ENCODE measurements at places on chromosomes 2 and 18. TPM values are rescaled to one million over a fixed set of nuclear protein-coding genes. Genes with fewer than 3 reads are reported as not detected.

DNA sequence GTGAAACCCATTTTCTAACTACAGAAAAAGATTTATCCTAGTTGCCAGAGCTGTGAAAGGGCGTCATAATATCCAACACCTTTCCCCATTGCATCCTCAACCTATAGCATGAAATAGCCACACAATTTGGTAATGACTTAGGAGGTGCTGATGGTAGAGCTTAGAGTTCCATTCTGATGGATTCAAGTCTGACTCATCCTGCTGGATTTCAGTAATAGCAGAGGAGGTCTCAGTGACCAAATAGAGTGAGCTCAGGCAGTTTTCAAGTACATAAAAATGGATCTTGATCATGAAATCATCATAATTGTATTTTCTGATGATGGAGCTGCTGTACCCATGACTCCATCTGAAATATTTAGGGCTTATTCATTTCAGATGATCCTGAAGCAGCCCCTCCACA lies 270.7 kb upstream of the KLHL29 start:
- no peak for DNase-seq
- H3K36me3 ChIP-seq = no peaks in the 10 kb centered on the region
- H3K27ac ChIP-seq = no peak overlapping the region
- H3K4me1 ChIP-seq = no peaks in the 10 kb centered on the region

Gene MYO1B
- total RNA-seq = 24.4 TPM

Gene DUSP19
- total RNA-seq = 2.8 TPM

DNA sequence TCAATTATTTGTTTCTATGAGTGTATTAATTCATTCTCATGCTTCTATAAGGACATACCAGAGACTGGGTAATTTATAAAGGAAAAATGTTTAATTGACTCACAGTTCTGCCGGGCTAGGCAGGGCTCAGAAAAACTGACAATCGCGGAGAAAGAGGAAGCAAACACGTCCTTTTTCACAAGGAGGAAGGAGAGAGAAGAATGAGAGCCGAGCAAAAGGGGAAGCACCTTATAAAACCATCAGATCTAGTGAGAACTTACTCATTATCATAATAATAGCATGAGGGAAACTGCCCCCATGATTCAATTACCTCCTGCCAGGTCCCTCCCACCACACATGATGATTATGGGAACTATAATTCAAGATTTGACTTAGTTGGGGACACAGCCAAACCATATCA lies 294.0 kb downstream of the DSC3 start:
- no peaks in the 10 kb centered on the region for H3K27me3 ChIP-seq
- no peak for DNase-seq
- H3K4me3 ChIP-seq = no peak overlapping the region
- H3K4me1 ChIP-seq = no peaks in the 10 kb centered on the region
- no peaks in the 10 kb centered on the region for H3K36me3 ChIP-seq

Gene ALLC
- not detected for total RNA-seq

Gene TTC32
- total RNA-seq = 39.4 TPM

DNA sequence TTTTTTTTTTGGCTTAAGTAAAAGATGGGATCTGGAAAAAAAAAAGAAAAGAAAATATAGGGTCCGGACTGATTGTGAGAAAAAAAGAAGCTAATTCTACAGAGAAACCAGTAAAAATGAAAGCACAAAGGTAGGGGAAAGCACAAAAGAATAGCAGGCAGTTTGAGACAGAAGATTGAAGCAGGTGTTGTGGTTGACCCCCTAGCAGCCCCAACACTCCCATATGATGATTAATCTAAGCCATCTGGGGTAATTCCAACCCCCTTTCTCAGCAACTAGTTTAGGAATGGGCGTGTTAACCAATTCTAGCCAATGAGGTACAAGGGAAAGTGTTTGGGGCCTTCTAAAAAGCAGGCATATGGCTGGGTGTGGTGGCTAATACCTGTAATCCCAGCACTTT lies 77.0 kb downstream of the MBD2 start:
- peak; percentile 49 for DNase-seq
- peaks cover 65% of the 10 kb centered on the region for H3K4me1 ChIP-seq
- H3K27ac ChIP-seq = peak overlapping the region; percentile 100
- no peaks in the 10 kb centered on the region for H3K27me3 ChIP-seq

GRCh38 chr2:203623096-203623495 lies 83.3 kb upstream of the CD28 start:
- peaks cover 11% of the 10 kb centered on the region for H3K4me1 ChIP-seq
- no peaks in the 10 kb centered on the region for H3K27me3 ChIP-seq
- H3K4me3 ChIP-seq = no peak overlapping the region
- H3K36me3 ChIP-seq = peaks cover 2% of the 10 kb centered on the region

Gene GPR155
- total RNA-seq = 13.5 TPM

Gene LAMA1
- total RNA-seq = not detected

DNA sequence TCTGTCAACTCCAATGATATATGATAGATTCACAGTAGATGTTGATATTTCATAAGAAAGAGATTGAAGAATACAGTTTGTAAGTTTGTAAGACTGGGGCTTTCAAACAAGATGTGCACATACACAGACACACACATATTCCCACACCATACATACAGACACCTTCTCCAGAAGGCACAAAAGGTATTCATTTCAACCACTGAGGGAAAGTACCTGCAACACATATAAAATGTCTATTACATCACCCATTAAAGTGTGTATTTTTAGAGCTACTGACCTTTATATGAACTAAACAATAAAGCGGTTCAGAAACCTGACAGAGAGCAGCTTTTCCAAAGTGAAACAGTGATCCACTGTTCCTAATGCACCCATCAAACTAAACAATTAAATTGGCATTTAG lies 53.3 kb downstream of the CCDC148 start:
- DNase-seq = no peak
- H3K27ac ChIP-seq = no peak overlapping the region
- H3K36me3 ChIP-seq = peaks cover 3% of the 10 kb centered on the region
- no peaks in the 10 kb centered on the region for H3K4me1 ChIP-seq
- no peak overlapping the region for H3K4me3 ChIP-seq

DNA sequence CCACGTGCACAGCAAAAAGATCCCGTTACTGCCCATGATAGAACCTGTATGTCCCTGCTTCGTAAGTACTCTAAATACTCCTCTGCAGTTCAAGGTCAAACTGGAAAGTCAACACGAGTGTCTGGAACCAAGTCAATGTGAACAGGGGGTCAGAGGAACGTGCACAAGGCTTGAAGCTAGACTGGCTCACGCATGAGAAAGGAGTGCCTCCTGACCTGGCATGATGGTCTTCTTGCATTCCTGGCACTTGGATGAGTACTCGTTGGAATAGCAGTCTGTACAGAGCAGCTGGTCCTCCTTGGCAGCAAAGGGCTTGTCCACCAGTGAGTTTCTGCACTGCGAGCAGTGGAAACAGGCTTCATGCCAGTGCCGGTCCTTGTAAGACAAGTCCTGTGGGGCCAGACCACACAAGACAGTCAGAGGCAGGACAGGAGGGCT lies 25.5 kb downstream of the FHL2 start:
- no peaks in the 10 kb centered on the region for H3K27me3 ChIP-seq
- H3K36me3 ChIP-seq = no peaks in the 10 kb centered on the region
- DNase-seq = no peak
- H3K4me3 ChIP-seq = no peak overlapping the region
- peaks cover 21% of the 10 kb centered on the region for H3K4me1 ChIP-seq

DNA sequence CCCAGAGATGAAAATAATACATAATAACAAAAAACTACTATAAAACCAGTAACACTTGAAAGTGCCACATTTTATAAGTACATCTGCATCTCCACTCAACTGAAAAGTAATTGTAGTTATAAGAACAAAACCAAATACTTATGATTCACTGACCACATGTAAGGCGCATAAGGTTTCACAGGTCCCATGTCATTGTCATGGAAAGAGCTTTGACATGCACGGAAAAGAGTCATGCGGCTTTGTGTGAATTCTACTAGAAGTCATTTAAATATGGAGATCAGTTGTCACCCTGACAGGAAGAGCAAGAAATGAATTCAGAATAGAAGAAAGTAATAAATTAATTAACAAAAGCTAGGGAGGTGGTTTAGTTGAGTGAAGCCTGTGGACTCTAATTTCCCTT lies 459.1 kb downstream of the CDH2 start:
- no peaks in the 10 kb centered on the region for H3K27me3 ChIP-seq
- no peaks in the 10 kb centered on the region for H3K4me1 ChIP-seq
- H3K4me3 ChIP-seq = no peak overlapping the region
- DNase-seq = no peak
- no peak overlapping the region for H3K27ac ChIP-seq

DNA sequence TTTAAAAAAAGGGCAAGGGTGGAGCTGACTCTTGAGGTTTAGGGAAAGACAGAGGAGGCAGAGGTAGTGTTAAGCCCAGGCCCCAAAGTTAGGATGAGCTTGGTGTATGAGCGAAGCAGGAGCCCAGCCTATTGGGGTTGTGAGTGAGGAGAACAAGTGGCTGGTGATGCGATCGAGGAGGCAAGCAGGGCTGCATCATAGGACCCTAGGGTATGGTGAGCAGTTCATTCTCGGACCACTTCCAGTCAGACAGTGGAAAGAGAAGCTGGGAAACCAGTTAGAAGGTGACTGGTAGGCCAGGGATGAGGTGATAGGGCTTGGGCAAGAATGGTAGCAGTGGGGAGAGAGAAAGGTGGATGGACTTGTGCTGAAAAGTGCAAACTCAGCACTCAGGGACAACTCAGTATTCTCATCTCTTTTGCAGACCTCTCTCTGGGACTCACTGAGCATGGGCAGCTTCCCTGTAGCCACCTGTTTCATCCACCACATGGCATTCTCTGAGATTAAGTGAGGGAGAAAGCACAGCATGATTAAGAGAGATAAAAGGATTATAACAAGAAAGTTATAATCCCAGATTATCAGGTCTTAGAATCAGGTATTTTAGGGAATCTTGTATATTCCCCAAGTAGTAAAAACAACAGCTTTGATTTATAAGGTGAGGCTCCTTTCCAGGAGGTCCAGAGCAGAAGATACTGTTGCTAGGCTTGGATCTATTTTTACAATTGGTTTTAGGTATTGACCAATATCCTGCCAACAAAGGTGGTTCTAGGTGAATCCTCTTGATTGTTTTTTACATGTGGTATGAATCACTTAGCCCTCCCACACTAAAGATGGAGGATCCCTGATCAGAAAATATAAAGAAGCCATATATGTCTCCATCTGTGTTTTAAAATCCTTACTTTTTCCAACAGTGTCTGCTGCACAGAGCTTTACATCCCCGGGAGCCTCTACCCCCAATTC lies 38.3 kb downstream of the XRCC5 start:
- H3K4me3 ChIP-seq = no peak overlapping the region
- H3K4me1 ChIP-seq = peaks cover 50% of the 10 kb centered on the region
- no peak for DNase-seq
- H3K36me3 ChIP-seq = peaks cover 15% of the 10 kb centered on the region
- no peaks in the 10 kb centered on the region for H3K27me3 ChIP-seq

Gene TLX2
- 2.4 TPM for total RNA-seq

- no peak for DNase-seq
- no peaks in the 10 kb centered on the region for H3K36me3 ChIP-seq
- H3K27me3 ChIP-seq = no peaks in the 10 kb centered on the region
- H3K27ac ChIP-seq = no peak overlapping the region
Observed at GRCh38 chr2:12352889-12353288, 363.8 kb upstream of the TRIB2 start.

Gene DLGAP1
- total RNA-seq = 0.17 TPM

DNA sequence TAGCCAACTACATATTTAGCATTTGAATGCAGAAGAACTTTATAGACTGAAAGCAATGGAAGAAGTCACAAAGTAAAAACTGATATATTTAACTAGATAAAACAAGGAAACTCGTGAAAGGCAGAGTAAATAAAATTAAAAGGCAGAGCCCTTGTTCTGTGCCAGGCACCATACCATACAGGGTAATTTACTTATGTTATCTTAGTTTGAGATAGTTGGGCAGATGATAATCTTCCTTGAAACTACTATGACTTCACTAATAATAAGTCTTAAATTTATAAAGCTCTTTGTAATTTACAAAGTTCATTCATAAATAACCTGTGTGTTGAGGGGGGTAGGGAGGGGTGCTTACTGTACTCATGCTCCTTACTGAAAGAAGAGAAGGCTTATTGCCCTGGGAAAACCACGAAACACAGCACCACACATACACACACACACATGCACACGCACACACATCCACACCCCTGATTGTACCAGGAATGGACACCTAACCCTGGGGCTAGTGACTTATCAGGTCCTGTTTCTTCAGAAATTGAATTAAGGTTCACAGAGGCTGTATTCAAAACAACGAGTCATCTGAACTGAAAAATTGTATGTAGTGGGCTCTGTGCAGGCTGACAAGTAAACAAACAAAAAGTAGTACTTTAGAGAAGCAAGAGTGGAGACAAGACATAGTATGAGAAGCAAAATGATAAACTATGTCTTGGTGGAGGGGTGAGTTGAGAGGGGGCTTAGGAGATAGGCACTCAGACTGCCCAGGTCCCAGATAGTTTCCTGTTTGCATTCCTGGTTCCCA lies 38.1 kb downstream of the AGFG1 start:
- no peak for DNase-seq
- H3K4me3 ChIP-seq = peak overlapping the region; percentile 5
- no peaks in the 10 kb centered on the region for H3K27me3 ChIP-seq
- H3K4me1 ChIP-seq = peaks cover 71% of the 10 kb centered on the region
- H3K27ac ChIP-seq = peak overlapping the region; percentile 71
- no peaks in the 10 kb centered on the region for H3K36me3 ChIP-seq
